ENCODE measurements at places on chromosomes 2 and 18. TPM values are rescaled to one million over a fixed set of nuclear protein-coding genes. Genes with fewer than 3 reads are reported as not detected.

Gene VWC2L
- not detected for total RNA-seq

Gene ADGRF3
- total RNA-seq, result 4.8 TPM

Gene AQP12A
- not detected for total RNA-seq

Gene SCN7A
- total RNA-seq, result not detected

Gene UGT1A8
- total RNA-seq, result not detected

DNA sequence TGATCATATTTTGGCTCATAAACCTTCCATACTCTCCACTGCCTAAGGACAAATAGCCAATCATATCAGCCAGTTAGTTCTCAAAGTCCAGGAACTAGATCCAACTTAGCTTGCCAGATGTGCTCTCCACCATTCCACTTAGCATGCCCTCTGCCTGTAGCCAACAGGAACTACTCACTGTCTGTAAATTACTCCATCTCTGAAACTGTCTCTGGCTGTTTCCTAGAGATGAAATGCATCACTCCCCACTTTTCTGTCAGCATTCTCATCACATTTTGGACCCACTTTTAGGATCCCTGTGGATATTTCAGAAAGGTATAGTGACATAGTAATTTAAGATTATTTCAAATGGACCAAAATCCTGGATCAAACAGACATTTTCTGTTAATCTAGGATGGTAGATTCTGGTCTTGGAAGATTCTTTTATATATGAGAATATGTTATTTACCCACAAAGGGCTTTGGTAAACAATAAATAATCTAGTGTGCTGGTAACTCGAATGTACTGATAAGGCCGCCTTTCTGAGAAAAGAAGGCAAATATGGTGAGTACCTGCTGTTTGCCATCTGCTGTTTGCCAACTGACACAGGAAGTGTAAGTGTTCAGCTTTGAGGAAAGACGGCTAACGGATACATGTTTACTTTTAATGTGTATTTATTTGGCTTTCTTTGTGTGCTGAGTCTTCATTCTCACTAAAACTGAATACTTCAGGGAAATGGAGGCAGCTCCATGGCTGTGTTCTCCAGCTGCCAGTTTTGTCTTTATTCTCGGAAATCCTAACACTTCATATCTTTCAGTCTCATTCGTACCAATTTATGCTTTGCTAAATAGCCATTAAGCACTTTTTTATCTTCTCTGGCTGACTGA is 79.5 kb downstream of the EVA1A start:
- DNase-seq, result no peak

DNA sequence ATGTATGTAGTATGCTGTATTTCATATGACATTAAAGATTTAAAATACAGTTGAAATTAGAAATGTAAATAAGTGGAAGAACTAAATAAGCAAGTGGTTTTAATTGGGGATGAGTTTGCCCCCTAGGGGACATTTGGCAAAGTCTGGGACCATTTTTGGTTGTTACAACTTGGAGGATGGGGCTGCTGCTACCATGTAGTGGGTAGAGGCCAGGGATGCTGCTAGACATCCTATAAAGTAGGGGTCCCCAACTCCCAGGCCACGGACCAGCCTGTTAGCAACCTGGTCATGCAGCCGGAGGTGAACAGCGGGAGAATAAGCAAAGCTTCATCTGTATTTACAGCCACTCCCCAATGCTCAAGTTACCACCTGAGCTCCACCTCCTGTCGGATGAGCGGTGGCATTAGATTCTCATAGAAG is 27.9 kb upstream of the ASNSD1 start:
- DNase-seq, result peak; percentile 15

GRCh38 chr2:225017713-225018112 is 24.6 kb downstream of the DOCK10 start:
- no peak for DNase-seq

DNA sequence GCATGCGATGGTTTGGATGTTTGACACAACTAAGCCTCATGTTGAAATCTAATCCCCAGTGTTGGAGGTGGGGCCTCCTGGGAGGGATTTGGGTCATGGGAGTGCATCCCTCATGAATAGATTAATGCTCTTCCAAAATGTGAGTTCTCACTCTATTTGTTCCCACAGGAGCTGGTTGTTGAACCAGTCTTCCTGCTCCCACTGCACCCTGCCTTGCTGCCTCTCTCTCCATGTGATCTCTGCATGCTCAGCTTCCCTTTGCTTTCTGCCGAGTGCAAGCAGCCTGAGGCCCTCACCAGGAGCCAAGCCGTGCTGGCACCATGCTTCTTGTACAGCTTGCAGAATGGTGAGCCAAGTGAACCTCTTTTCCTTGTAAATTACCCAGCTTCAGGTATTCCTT is 206.8 kb downstream of the VAPA start:
- no peak for DNase-seq

DNA sequence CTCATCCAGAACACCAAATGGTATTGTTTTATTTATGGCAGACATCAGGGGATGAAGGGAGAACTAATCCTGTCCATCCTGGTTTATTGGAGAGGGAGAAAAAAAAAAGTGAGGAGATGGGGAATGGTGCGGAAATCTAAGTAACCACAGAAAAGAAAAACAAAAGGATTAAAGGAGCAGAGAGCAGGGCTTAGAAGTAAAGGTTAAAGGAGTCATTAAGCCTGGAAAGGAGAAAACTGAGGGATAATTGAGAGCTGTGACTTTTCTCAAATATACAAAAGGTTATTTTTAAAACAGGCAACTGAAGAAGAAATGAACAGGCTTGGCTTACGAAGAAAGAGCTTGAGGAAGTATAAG is 127.2 kb upstream of the PPP1CB start:
- DNase-seq, result no peak

- DNase-seq, result no peak
Observed at GRCh38 chr2:47842846-47843245, 59.9 kb downstream of the MSH6 start.

DNA sequence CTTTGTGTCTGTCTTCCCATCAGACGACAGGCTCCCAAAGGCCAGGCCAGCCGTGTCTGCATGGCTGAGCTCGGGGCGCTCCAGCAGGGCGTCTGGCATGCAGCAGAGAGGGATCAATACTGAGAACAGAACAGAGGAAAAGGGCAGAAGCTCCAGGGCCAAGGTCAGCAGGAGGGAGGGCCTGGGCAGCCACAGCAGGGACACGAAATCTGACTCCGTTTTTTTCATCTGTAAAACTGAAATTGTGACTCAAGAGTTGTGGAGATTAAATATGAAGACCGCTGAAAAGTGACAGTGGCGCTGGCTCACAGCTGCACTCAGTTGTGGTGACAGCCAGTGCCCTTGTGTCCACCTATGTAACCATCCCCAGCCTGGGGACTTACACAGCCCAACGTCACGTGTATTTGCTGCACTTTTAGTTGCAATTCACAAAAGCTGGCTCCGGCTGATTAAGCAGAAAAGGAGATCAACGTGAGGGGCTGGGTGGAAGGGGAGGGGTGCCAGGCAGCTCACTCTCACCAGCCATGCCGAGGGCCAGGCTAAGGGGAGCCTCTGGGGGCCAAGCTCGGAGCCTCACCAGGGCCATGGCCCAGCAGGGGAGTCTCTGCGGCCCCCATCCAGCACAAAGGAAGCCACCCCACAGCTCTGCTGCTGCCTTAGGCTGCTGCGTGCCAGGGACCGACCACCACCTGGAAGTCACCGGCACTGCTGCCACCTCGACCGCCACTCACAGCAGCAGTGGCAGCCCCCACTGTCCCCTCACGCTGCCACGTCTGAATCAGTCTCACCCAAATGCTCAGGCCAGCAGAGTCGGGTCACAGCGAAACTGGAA is 74.7 kb downstream of the EIPR1 start:
- no peak for DNase-seq

- DNase-seq, result no peak
Observed at GRCh38 chr2:46211461-46211860, 85.7 kb upstream of the EPAS1 start.

- DNase-seq, result no peak
Observed at GRCh38 chr2:32862269-32863055, 84.3 kb upstream of the LTBP1 start.

DNA sequence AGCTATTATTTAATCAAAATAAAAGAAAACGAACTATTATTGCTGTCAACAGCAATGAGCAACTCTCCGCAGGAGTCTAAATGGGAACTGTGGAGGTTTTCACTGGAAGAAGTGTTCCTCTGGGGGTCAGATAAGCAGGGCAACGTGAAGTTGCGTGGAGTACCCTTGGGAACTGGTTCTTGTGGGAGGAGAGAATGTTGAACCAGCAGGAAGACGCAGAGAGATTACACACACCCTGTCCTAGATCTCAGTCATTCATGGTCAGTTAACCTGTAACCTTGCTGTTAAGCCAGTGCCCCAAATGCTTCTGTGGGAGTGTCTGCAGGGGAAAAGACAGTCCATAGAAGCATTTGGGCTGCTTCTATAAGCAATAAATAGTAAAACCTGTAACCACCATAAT is 20.4 kb upstream of the CABLES1 start:
- DNase-seq, result no peak

DNA sequence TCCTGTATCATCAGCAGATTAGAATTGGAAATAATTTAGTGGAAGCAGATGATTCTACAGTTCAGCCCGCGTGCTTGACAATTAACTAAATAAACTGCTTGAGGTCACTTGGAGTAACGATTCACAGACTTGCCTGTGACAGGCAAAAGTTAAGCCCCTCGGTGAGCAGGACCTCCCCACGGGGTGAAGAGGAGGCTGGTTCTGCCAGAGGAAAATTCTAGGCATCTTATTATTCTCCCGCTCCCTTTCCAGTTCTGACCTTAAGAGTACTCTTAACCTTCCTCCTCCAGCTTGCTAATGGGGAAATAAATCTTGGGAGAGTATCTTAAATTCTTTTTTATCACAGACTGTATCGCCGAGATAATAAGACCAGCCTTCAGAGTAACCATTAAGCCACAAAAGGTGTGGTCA is 169.7 kb upstream of the SMAD2 start:
- DNase-seq, result no peak

DNA sequence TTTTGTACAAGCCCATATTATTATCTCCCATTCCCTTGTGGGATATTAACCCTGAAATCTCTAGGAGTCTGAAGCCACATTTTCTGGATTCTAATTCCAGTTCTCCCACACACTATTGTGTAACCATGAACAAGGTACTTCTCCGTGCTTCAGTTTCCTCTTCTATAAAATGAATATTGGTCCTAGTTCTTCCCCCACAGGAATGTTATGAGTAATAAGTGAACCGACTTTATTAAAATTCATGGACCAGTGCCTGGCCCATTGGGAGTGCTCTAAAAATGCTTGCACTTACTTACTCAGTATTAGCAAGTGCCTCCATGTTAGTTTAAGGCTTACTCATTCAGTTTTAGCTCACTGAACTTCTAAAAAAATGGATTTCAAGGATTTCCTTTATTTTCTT is 1.4 kb upstream of the ACMSD start:
- no peak for DNase-seq

All from activated CD8-positive, alpha-beta T cell treated with anti-CD3 and anti-CD28 coated beads for 36 hours (primary cell).